ENCODE measurements at places on chromosomes 1 and 21. TPM values are rescaled to one million over a fixed set of nuclear protein-coding genes. Genes with fewer than 3 reads are reported as not detected.

PAQR6 gene
- total RNA-seq, result 2.2 TPM

AVPR1B gene
- 3.8 TPM for total RNA-seq

KRTAP21-2 gene
- not detected for total RNA-seq

CNKSR1 gene
- total RNA-seq, result 5.9 TPM

IFNLR1 gene
- under 0.01 TPM for total RNA-seq

THEM4 gene
- 18.3 TPM for total RNA-seq

PTTG1IP gene
- total RNA-seq, result 147 TPM

GABRD gene
- total RNA-seq, result 0.27 TPM

CFAP141 gene
- not detected for total RNA-seq

KISS1 gene
- total RNA-seq, result under 0.01 TPM

SYT6 gene
- total RNA-seq, result not detected

ARTN gene
- total RNA-seq, result 0.27 TPM

FAM72A gene
- 0.27 TPM for total RNA-seq

TRIM17 gene
- total RNA-seq, result 0.27 TPM

SPATA46 gene
- not detected for total RNA-seq

PI4KB gene
- total RNA-seq, result 70.0 TPM

EXO1 gene
- total RNA-seq, result 3.5 TPM
